Stimulated activated naive CD8-positive, alpha-beta T cell treated with anti-CD3 and anti-CD28 coated beads, Interleukin-15, Interleukin-2, amounts not matched to agents 100 U/mL and 50 U/mL, for 24 hours (primary cell): ENCODE measurements at places on chromosomes 7 and 10.

DNA sequence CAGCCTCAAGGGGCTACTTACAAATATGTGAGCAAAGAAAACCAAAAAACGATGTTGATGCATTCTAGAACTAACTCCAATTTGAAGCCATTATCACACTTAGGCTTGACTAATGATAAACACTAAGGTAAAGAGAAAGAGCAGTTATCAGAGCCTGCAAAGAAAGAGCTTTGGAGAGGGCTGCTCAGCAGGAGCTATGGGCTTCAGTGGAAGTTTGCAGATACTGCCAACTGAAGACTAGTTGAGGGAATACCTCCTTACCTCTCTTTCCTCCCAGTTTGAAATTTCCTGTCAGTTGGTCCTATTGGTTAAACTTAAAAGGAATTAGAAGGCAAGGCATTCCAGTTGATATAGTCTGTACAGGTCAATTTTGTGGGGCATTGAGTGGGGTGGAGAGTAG lies 498.1 kb upstream of the POT1 start:
- DNase-seq = no peak

DNA sequence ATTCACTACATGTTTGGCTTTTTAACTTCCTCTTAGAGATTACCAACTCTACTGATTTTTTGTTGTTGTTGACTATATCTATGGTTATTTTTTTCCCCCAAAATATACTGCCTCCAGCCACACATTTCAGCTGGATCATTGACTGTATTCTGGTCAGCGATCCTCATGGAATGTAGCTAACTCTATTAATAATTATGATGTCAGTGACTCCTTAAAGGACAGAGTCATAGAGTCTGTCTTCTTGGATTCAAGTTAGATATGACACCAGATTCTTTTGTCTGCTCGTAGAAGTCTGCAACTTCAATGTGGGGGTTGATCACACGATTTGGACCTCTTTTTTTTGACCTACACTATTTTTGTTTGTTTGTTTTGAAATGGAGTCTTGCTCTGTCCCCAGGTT lies 33.2 kb downstream of the UBN2 start:
- DNase-seq = no peak

DNA sequence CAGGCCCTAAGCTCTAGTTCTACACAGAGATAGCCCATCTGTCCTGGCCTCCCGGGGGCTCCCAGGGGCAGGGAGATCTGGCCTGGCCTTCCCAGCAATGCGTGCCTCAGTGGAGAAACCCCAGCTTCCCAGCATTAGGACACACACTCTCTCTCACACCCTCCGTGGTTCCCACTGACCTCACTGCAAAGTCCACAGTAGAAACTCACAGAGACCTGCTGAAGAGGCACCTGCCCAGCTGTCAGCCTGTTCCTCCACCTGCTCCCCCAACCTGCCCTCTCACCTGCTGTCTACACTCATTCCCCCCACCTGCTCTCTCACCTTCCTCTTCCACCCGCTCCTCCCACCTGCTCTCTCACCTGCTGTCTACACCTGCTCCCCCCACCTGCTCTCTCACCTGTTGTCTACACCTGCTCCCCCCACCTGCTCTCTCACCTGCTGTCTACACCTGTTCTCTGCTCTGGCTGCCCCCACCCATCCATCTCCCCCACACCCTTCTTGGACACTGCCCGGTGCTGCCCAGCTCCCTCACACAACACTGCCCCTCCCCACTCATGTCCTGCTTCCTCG lies 21.1 kb upstream of the PFKP start:
- DNase-seq = no peak

GRCh38 chr10:63210611-63211196 lies 77.6 kb downstream of the NRBF2 start:
- no peak for DNase-seq

- no peak for DNase-seq
Measured at GRCh38 chr10:35854661-35855060, 212.6 kb upstream of the FZD8 start.

- DNase-seq = no peak
Measured at GRCh38 chr7:74000489-74001149, 27.4 kb upstream of the ELN start.

DNA sequence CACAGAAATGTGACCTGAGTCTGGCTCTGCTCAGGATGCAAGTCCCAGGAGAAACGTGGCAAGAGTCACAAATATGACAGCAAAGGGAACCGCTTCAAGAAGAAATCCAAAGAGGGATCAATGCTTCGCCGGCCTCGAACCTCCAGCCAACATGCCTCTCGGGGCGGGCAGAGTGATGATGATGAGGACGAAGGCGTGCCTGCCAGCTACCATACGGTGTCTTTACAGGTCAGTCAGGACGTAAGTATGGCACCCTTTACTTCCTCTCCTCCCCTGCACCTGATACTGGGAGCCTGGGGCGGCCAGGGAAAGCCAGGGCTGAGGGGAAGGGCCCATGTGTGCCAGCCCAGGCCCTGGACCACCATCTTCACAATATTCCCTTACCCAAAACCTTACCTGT lies 18.6 kb upstream of the NFKB2 start:
- no peak for DNase-seq

GRCh38 chr7:128033246-128033645 lies 2.0 kb upstream of the LRRC4 start:
- no peak for DNase-seq

DNA sequence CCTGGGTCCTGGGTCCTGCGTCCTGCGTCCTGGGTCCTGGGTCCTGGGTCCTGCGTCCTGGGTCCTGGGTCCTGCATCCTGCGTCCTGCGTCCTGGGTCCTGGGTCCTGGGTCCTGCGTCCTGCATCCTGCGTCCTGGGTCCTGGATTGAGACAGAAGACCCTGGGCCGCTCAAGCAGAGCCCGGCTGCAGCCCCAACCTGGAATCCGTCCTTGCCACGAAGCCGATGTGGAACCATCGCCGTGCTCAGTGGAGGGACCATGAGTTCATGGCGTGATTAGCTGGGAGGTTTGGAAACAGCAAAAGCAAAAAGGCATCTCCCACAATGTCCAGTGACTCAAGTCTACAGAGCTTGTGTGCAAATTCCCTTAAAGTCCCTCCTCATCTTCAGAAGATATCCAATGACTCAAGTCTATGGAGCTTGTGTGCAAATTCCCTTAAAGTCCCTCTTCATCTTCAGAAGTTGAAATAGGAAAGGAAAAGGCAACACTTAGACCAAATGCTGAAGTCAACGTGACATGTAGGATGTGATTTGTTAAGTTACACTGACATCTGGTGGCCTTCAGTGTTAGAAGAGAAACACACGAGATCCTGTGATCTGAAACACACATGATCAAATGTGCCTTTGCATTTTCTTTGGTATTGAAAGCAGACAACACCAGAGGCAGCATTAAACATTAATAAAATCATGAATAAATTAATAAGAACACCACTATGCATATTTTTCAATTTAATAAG lies 179.9 kb downstream of the PTPRN2 start:
- DNase-seq = no peak

DNA sequence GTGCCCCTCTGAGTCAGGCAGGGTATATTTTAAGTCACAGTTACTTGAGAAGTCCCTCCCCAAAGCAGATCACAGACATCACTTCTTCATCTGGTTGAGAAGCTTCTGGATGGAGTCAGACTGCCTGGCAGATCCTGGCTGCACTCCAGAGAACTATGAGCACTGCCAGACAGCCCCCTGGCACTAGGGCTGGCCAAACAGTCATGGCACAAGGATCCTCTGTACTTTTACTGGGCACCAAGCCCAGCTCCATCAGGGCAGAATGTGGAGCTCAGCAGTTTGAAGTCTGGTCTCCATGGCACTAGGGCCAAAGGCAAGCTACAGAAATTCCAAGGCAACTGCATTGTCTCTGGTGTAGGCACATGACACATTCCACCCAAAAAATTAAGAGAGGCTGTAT lies 162.1 kb downstream of the NRG3 start:
- no peak for DNase-seq

- DNase-seq = no peak
Measured at GRCh38 chr10:86415583-86415982, 49.0 kb upstream of the GRID1 start.
